ENCODE measurements at places on chromosomes 5 and 9.

GRCh38 chr5:54873691-54874090, 111.7 kb downstream of the ESM1 start:
- no peak for DNase-seq

GRCh38 chr5:175652741-175653663, 4.9 kb upstream of the HRH2 start:
- DNase-seq = no peak

DNA sequence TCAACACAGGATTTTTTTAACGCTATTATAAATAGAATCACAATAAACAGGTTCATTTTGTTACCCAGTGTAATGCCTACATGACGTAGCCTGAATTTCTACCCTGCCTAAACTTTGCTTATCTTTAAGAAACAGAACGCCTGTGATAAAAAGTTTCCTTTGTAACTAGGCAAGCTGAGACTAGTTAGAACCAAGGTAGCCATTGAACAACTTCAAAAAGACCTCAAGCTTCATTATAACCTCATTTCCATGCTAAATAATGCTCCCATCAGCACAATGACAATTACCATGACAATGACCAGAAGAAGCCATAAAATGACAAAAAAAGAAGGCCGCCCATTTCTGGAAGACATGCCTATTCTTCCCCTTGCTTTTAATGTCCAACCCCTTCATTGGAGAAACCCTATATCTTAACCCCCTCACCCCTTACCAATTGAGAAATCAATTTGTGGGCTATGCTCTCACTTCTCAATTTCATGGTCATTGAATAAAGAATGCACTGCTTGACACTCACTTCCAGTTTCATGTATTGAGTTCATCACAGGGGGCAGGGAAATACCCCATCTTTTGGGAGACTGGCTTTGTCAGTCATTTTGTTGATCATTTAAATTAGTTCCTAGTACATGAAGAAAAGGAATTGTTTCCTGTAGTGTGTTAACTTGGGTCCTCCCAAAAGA, 276.8 kb downstream of the MCTP1 start:
- DNase-seq = no peak

- no peak for DNase-seq
Observed at GRCh38 chr9:95788021-95788420, 87.5 kb upstream of the ERCC6L2 start.

DNA sequence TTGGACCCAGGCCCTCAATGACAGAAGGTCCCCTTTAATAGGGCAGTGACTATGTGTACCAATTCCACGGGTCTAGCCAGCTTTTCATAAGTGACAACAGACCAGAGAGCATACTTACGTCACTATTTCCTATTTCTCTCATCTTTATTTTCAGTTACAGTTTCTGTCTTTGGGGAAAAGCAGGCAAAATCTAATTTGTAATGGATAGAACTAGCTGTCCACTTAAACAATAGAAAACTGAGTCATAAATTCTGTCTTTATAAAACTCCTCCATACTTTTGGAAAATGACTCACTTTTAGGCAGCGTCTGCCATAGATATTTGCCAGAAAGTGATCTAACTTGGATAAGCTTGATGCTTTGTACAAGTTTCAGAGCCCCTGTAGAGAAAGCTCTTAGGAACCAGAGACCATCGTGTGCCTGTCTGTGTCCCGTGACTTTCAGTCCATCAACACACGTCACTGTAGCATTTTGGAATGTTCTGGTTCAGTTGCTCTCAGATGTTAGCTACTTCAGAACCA, 101.9 kb downstream of the F2RL2 start:
- DNase-seq = no peak

All from D721Med (cell line).